Stimulated activated CD4-positive, alpha-beta T cell treated with anti-CD3 and anti-CD28 coated beads, Interleukin-15, amount 100 ng/mL, for 24 hours (primary cell): ENCODE measurements at places on chromosomes 3 and 15.

- no peak for DNase-seq
Observed at GRCh38 chr3:63878394-63879060, 14.9 kb downstream of the ATXN7 start.

DNA sequence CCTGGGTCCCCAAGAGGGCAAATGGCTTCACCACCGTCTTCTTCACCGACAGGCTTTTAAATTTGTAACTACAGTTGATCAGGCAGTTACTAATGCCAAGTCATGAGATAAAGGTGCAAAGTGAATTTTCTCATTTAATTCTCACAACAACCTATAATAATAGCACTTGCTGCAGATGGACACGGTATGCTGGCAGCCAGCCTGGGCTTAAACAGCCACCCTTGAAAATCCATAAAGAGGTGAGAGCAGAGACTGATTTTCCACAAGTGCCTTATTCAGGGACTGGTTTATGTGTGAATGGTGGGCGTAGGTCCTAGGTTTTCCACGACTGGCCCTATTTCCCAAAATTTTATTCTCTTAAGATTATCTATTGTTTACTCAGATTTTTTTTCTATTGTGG lies 117.8 kb downstream of the RAB11A start:
- no peak for DNase-seq

DNA sequence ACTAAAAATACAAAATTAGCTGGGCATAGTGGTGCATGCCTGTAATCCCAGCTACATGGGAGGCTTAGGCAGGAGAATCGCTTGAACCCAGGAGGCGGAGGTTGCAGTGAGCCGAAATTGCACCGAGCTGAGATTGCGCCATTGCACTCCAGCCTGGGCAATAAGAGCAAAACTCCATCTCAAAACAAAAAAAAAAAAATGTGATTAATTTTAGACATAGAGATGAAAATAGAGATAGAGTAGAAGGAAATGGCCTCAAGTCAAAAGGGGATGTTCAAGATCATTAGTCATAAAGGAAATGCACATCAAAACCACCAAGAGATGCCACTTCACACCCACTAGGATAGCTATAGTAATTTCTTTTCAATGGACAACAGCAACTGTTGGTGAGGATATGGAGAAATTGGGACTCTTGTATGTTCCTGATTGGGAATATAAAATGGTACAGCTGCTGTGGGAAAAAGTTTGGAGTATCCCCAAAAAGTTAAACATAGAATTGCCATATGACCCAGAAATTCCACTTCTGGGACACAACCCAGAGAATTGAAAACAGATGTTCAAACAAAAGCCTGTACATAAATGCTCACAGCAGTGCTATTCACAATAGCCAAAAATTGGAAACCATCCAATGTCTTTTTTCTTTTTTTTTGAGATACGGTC lies 55.4 kb downstream of the ABHD2 start:
- no peak for DNase-seq

DNA sequence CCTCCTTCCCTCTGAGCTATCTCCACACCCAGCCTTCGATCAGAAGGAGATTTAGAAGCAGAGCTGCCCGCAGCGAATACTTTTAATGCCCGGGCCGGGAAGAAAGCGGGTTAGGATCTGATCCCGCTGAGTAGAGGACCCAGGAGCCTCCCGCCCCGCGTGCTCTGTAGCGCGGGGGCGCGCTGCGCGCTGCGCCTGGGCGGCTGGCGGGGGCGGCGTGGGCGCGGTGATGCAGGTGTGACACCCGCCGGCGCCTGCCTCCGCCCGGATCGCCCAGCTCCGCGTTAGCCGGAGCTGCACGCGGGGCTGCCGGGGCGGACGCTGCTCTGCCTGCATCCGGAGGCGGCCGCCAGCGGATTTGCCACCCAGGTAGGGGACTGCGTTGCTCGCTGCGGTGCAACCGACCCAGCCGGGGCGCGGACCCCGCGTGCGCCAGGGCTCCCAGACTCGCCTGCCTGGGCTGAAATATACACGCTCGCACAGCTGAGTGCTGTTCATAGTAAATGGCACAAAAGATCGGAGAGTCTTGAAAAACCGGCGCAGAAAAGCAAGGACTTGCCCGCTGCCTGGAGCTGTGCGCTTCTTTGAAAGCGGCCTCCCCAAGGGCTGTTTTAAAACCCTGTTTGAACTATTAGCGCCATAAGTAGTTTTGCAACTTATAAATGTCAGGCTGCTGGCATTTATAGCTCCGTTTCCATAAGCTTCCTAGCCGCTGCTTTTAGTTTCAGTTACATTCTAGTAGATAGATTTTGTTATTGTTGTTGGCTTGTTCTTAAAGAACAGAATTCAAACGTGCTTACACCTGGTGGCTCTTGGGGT lies at the start of gene SV2B:
SV2B (plus strand) TSS at position 263 of the 819 bp plus-strand sequence. CDS start 126,007 bp downstream, outside the sequence.
- DNase-seq: peak; percentile 70

DNA sequence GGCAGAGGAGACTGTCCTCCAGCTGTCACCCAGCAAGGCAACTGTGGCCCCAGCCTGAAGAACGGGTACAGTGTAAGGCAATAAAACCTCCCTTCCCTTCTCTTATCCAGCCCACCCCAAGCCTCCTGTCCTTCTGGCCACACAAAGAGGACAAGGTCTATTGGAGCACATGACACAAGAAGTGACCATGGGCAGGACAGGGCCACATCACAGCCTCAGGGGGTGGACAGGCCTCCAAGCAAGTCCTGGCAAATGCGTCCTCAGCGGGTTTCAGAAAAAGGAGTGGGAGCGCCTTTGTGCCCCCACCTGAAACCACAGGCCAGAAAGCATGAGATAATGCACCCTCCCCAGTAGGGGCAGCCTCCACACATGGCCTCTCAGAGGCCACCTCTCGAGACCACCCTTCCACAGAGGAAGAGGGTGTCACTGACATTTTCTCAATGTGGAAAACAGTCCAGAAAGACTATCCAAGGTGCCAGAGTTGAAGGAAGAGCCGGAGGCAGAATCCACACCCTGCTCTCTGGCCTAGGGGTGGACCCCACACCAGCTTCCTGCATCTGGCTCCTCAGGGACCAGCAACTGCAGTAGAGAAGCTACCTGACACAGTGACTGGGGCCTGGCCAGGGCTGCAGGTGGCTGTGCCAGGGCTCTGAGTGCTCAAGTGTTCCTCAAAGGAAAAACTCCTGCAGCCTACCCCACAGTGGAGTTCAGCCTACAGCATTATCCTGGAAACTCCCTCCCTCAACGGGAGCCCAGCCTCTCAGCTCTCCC lies 43.9 kb downstream of the CCDC12 start:
- DNase-seq: no peak

GRCh38 chr3:158111861-158112260 lies 2.0 kb downstream of the RSRC1 start:
- no peak for DNase-seq

DNA sequence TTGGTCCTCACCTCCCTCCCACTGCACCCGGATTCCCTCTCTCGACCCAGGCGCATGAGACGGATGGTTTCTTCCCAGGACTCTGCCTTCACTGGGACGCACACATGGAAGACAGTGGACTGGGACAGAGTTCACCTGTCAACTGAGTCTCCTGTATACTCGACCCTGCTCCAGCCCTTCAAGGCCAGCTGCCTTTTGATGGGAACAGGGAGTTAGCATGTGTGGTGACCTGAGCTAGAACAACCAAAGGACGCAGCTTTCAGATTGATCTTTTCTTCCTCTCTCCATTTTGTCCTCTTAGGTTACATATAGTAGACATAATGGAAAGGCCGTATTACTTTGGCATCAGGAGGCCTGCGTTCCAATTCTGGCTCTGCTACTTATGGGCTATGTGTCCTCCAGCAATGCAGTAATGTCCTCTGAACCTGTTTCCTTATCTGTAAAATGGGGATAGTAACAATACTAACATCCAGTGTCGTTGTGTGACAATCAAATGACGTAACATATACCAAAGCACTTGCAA lies 94.1 kb downstream of the PEX5L start:
- DNase-seq: no peak

- DNase-seq: no peak
Observed at GRCh38 chr3:128310286-128311058, 156.2 kb downstream of the DNAJB8 start.

DNA sequence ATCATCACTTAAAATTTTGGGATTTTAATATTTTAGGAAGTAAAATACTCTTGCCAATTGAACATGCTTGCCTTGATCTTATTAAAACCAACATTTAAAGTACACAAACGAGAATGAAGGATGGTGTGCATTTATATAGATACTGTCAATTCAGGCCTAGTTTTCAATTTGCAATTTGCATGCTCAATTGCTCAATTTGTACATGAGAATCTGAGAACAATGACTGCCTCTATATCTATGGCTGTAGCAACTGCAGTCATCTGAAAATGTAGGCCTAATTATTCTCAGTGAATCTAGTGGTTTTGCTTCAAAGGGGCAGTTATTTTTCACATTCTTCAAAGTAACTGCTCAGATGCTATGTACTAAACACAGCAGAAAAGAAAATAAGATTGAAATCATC lies 18.8 kb downstream of the ZBBX start:
- no peak for DNase-seq

DNA sequence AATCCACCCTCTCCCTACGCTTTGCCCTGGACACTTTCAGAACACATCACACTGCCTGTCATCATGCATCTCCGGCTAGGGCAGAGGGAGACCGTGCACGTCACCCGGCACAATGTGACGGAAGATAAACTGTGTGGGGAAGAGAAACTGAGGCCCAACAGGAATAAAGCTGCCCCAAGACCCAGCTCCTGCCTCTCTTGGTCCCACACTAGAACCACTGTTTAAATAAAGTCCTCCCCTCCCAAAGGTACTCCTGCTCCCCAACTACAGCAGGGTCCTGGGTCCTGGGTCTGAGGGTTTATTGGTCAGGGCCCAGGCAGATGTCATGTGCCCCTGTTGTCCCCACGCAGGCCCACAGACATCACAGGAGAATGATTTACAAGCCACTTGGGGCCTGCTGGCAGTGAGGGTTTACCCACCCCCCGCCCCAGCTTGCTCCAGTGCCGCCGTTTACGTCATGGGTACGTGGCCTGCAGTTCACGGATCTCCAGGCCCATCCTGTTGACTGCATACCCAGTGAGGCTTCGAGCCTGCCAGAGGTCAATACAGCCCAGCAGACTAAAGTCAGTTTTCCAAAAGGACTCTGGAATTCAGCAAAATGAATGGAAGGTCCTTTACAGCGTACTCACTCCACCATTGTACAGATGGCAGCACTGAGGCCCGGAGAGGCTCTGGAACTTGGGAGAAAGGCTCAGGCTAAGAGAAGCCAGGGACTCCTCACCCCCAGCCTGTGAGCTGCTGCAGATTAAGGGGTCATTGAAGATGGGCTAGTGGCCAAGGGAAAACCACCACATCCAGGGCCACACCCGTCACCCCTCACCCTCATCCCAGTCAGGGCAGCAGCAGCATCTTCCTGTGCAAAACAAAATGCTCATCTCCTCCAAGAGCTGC lies 23.2 kb downstream of the ALS2CL start:
- no peak for DNase-seq

DNA sequence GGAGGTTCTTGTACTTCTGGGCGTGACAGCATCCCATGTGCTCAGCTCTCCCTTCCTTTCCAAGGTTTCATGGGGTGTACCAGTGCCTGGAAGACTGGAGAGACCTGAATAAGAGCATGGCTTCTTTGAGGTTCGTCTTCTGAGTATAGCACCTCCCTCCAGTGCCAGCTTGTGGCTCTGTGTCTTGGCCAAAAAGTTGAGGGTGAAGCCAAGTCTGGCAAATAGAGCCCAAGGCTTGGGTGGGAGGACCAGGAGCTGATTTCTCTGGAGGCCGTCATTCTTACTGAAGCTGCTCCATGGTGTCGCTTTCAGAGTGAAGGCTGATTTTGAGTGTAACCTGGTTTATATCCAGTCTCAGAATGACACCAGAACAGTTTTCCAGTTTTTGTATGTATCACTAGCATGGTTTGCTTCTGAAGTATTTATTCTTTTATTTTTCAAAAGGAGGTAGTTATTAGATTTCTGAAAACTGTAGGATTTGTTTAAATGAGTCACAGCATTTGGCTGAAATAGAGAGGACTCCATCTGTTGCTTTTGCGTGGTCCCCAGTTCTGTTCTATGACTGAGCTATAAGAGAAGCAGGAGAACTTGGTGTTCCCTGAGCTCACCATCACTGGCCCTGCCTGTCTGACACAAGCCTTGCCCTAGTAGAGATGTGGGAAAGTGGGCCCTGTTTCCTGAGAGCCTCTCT lies 47.2 kb downstream of the BSN start:
- no peak for DNase-seq

DNA sequence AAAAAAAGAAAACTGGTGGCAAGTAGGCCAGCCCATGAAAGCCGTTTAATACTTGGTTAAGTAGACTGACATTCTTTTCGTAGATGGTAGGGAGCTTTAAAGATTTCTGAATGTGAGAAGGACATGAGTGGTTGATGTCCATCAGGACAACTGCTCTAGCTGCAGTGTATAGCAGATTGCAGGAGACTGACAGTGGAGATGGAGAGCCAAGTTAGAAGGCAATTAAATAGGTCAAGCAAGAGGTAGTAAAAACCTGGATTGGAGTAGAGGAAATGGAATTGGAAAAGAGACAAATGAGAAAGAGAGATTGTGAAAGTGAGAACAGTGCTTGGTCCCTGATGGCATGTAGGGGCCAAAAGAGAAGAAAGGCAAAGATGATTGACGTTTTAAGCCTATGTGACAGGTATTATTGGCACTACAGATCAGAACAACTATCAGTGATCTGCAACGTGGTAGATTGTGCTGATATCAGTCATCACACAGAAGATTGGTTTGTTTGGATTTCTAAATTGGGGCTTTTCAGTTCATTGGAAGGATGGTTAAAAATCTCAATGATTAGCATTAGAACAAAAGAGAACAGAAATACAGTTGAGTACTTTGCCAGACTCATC lies 74.0 kb downstream of the CNTN4 start:
- DNase-seq: no peak
